ENCODE measurements at places on chromosomes 3 and 15.

- no peak for DNase-seq
Measured at GRCh38 chr3:52119826-52120225, 34.4 kb downstream of the POC1A start.

GRCh38 chr3:139430493-139430892 lies 41.0 kb upstream of the COPB2 start:
- DNase-seq: no peak

GRCh38 chr3:32239307-32240158 lies 1.1 kb downstream of the CMTM8 start:
- DNase-seq: no peak

GRCh38 chr3:183967693-183968092 lies 50.0 kb downstream of the ABCC5 start:
- DNase-seq: no peak

DNA sequence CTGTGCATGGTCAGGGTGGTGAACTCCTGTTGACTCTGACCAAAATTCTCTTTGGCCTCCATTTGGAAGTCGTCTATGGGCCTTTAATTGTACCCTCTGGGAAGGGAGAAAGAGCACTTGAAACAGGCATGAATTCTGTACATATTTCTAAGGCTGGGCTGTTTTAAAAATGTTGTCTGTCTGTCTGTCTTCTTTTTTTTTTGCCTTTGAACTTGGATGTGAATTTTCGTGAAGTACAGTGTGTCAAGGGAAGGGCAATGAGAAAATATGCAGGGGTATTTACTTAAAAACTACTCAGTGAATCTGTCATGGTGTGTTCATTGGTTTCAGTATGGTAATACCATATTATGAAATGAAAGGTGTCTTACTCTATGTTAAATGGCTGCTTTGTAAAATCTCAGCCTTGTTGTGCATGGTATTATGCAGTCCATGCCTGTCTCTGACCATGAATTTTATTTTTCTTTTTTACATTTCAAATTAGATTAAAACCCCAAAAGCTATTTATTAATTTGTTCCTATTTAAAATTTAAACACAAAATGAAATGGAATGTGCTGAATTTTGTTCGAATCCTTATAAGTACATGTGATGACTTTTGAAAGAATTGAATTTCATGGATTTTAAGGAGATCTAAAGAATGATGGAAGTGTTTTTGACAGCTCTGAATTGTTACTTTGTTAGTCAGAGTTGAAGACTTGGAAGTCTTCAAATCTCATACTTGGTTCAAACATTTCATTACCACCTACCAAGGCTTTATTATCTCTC lies 51.1 kb downstream of the RARB start:
- DNase-seq: no peak

DNA sequence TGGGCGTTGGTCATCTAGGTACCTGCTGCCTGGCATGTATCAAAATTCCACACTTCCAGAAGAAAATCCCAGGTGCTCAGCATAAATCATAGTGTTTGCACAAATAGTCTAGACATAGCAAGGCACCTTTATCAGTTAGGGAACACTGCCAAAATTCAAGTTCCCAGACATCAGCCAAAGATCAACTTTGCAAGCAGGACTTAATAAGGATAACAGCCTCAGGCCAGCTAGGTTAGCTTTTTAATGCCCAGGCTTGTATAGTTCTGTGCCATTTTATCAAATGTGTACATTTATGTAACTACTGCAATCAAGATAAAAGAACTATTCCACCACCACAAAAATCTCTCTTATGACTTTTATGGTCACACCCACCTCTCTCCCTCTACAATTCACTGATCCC lies 30.7 kb downstream of the DZIP3 start:
- no peak for DNase-seq

DNA sequence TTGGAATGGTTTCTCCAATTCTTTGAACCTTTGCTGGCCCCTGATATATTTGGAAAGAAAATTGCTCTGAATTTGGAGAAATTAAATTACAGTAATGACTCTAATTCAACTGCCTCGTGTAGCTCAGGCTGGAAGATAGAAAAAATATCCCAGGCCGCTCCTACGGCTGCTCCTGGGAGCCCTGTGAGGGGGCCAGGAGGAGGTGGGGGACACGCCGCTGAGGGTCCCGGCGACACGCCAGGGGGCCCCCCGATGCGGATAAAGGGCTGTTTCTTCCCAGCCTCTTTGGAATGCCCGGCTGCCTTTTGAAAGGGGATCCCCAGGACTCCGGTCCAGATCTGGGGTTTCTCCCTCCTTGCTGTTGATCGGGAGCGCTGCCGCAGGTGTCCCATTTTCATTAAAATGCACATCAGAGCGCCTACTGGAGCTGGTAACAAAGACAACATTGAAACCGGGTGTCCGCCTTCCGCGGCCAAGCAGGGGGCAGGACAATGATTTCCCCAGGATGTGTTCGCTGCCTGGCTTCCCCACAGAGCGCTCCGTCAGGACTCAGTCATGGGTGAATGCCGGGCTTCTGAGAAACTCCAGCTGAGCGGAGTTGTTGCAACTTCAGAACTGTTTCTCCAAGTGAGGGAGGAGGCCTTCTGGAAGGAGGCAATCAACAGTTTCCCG lies 200.1 kb upstream of the KBTBD8 start:
- DNase-seq: no peak

DNA sequence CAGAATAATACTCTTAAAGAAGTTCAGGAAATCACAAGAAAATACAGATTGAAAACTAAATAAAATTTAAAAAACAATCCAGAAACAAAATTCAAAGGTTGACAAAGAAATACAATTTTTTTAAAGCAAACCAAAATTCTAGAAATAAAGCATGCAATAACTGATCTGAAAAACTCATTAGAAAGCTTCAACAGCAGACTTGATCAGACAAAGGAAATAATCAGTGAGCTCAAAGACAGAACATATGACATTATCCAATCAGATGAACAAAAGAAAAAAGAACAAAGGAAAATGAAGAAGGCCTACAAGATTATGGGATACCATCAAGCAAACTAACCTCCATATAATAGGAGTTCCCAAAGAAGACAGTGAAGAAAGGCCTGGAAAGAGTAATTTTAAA lies 336.8 kb downstream of the RSL24D1 start:
- DNase-seq: no peak

DNA sequence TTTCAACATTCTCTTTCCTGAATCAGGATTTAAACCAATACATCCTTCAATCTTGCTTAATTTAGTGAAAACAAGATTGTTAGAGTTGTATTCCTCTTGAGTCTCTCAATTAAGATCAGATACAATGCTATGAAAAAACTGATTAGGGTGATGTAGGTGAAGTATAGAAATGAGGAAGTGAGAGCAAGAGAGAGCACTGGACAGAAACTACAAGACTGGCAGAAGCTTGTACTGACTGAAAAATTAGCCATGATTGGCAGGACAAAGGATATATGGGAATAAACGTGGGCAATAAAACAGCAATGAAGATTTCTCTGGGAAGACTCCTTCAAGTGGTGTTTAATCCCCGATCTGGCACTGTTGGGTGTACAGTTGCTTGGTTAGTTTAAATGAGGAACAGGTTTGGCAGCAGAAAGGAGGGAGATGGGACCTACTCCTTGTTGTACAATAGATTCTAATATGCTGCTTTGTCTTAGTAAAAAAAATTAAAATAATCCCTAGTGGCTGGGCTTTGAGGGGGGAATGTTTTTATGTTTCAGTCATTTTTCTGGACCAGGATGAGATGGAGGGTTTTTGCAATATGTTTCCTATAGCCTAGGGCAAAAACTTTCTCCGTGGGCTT lies 252.7 kb downstream of the SLC9A9 start:
- DNase-seq: no peak

- DNase-seq: no peak
Measured at GRCh38 chr3:37620071-37620635, 241.5 kb upstream of the CTDSPL start.

DNA sequence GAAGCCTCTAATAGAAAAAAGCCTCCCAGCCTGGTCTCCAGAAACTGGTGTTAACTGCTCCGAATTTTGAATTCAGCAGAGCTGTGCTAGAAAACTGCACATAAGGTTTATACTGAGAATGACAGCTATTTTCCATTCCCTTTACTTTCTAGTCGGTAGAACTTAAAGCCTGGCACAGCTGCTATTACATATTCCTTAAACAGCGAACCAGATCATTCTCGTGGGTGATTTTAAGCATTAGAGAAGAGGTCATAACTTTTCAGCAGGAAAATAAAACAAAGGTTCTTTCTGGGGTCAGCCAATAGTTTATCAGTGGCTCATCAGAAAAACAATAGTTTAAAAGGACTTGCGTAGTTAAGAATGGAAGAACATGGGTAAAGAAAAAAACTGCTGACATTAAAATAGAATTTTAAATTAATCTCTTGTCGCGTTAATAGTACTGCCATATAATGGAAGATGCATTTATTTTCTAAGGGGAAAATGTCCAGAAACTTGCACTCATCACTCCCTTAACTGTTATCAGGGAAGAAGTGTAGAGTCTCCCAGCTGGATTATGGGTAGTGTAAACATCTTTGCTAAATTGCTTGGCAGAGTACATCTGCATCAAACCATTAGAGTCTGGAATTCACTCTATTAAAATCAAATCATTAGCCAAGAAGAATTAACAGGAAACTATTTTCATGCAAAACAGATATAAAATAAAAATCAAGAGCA lies 7.9 kb downstream of the VGLL4 start:
- no peak for DNase-seq

DNA sequence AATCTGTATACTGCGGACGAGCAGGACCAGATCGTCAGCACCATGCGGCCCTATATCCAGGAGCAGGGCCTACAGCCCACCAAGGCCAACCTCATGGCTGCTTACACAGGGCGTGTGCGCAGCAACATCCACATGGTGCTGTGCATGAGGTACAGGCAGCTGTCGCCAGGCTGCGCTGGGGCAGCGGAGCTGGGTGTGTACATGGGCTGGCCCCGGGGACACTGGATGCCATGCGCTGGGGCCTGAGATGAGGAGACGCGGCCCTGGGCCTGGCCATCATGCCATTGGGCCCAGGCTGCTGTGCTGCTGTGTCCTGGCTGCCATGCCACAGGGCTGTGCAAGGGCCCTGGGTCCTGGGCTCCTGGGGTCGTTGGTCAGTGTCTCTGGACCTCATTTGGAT lies 61.5 kb downstream of the SEMA3G start:
- DNase-seq: no peak

DNA sequence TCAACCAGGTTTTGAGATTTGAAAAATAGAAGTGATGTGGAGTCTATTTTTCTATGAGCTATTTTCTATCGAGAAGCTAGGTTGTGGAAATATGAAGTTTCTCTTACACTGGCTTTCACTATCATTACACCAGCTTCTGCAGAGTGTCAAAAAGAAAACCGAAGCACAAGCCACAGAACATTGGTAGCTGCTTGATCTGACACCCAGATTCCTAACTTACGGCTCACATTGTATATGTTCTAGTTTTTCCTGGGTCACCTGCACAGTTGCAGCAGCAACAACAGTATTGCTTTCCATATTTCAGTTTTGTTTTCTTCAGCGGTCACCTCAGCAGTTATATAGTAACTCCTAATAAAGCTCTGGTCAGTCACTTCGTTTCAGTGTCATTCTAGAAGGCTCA lies 790.1 kb downstream of the PLOD2 start:
- DNase-seq: no peak

- no peak for DNase-seq
Measured at GRCh38 chr3:48248095-48248850, 7.4 kb downstream of the ZNF589 start.

- no peak for DNase-seq
Measured at GRCh38 chr3:129487183-129487867, 41.1 kb upstream of the RHO start.

DNA sequence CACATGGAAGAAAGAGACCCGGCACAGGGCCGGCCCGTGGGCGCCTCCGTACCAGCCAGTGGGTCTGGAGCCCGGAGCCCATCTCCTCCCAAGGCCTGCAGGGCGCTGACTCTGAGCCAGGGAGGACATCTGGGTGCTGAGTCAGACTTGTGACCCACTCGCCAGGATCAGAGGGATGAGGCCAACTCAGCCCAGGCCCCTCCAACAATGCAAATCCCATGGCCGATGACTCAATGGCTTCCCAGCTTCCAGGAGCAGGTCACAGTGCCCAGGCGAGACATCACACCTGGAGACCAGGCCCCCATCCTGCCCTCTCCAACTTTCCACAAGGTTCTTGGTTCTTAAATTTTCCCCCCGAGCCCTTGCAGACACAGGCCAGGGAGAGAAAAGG lies 95.1 kb downstream of the LRIG1 start:
- no peak for DNase-seq

GRCh38 chr3:186442162-186442561 lies 80.1 kb upstream of the DGKG start:
- DNase-seq: no peak

DNA sequence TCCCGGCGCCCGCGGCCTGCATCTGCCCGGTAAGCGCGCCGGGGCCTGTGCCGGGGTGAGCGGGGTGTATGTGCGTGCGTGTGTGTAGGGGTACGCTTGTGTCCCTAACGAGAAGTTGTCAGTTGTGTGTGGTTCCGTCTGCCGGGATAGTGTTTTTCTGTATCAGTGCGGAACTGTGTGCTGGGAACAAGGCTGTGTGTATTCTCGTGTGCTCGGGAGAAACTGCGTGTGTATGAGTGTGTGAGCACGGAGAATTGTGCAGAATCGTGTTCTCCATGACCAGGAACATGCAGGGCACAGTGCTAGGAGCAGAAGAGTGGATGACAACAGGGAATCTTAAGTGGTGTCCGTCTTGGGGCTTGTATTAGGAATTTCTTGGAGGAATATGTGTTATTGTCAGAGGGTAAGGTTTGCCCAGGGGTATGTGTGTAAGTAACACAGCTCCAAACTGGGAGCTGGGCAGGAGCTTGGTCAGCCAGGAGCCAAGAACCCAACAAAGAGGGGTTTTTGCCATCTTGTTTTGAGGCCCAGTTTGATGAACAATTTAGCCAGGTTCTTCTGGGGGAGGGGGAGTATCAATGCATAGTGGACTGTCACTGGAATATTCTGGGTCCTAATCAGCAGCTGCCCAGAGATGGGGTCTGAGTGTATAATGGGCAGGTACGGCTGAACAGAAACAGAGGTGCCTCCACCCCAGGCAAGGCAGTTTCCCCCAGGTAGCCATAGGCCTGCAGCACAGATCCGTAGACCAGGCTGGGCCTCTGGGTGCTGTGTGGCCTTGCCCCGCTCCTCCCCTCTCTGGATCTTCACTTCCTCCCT lies 2.1 kb downstream of the ISL2 start:
- DNase-seq: no peak

DNA sequence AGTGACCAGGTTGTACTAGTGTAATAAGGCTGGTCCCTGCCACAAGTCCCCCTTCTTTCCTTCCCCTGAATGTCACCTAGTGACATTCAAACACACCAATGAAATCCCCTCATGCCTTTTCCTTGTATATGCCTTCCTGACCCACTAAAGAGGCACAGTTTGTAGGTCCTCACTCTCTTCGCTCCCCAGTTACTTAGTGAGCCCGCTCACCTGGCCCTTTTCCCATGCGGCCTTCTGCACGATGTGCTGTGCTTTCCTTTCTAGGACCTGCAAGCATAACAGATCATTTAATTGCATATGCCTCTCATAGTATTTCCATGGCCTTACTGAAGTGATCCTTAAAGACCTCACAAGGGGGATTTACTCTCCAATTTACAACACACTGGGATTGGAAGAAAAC lies 146.3 kb downstream of the THRB start:
- no peak for DNase-seq

DNA sequence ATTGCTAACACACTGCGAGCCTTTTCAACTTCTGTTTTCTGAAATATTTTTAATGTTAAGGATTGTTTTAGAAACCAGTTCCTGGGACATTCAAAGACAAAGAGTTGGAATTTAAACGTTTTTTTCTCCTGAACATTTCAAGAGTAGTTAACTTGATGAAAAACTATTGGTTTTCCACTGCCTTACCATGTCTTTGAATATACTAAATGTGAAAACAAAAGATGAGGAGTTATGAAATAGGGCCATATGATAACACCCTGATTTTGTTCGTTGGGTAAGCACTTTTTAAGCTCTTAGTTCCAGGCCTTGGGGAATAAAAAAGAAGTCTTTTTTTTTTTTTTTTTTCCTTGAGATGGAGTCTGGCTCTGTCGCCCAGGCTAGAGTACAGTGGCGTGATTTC lies 2.8 kb downstream of the DIS3L start:
- DNase-seq: no peak
